ENCODE measurements at places on chromosomes 2 and 18.
A peak's percentile ranks its signal among the peaks of the same experiment; 100 is the strongest.

DNA sequence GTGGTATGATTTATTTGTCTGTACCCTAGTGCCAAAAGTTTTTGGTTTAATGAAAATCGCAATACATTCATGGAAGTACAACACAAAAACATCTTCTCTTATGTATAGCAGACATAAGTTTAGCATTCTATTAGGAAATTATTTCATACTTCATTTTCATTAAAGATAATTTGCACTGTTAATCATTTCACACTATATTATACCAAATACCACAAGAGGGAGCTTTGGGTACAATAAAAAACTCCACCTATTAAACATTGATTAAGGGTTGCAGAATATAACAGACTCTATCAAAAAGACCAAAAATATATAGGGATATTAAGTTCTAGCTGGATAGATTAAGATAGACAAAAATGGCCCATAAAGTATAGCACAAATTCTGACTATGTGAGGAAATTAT is 79.0 kb downstream of the SLC66A3 start:
- DNase-seq = no peak

GRCh38 chr2:98917031-98917471 is 19.0 kb downstream of the CRACDL start:
- no peak for DNase-seq

- DNase-seq = no peak
Measured at GRCh38 chr2:31347319-31347718, 67.2 kb downstream of the XDH start.

- no peak for DNase-seq
Measured at GRCh38 chr2:191421950-191422349, 176.7 kb downstream of the MYO1B start.

GRCh38 chr2:178229927-178230326 is 35.6 kb downstream of the OSBPL6 start:
- DNase-seq = no peak

GRCh38 chr2:47313141-47313691 is 89.7 kb upstream of the MSH2 start:
- DNase-seq = no peak

DNA sequence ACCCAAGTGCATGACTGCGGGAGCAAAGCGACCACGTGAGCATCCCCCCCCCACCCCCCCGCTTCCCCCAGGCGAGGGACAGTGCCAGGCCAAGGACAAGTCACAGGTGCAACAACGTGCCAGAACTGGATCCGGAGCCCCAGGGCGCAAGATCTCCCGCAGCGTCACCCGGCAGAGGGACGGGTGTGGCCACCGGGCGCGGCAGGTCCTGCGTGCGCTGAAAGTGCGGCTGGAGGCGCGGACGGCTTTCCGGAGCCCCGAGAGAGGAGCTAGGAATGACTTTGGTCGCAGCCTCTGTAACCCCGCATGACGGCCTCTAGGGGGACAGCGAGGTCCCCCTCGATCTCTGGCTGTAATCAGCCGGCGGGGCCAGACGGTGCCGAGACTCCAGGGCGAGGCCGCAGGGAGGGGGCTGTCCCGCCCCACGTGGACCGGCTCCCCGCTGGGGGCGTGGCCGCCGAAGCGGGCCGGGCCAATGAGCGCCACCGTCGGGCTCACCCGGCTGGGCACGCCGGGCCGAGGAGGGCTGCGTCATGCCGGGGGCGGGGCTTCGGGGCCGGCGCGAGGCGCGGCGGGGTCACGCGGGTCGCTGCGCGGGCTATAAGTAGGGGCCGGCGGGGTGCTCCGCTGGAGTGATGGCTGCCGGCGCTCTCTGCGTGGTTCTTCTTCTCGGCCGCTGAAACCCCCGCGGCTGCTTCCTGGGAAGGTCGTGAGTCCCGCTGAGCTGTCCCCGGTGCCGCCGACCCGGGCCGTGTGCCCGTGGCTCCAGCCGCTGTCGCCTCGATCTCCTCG is at the start of gene SLC20A1:
Gene SLC20A1, plus strand, starts transcription at position 630 of the 792 bp plus-strand sequence. CDS start 890 bp downstream, outside the sequence.
- peak; percentile 99 for DNase-seq

DNA sequence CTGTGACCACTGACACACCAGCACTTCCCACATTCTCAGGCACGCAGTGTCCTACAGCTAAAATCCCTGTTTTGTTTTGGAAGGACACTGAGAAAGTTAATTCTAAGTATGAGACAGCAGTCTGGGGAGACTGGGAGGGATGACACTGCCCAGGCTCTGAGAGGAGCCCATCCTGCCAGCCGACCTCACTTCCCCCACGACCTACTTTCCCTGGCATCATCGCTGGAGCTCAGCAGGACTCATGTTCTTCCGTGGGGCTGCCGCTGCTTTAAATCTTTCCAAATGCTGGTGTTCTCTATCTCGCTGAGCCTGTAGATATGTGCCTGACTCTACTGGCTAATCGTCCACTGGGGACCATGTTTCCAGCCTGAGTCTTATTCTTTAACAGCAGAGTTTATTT is 68.8 kb upstream of the TMEM200C start:
- DNase-seq = no peak

GRCh38 chr18:74412116-74412880 is 44.8 kb downstream of the DIPK1C start:
- DNase-seq = no peak

- peak; percentile 1 for DNase-seq
Measured at GRCh38 chr18:12656938-12657683, 796 bp downstream of the SPIRE1 start.

DNA sequence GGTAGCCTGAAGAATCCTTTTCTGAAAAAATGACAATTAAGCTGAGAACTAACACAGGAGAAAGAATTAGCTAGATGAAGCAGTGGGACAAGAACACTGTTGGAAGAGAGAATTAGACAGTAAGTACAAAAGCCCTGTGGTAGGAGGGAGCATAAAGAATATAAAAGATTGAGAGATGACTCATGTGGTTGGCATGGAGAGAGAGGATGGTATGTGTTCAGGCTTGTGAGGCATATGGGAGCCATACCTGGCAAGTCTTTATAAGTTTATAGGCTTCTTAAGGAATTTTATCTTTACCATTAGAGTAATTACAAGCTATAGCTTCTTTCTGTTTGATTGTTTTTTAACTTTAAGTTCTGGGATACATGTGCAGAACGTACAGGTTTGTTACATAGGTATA is 325.0 kb downstream of the ARL6IP6 start:
- DNase-seq = no peak

- no peak for DNase-seq
Measured at GRCh38 chr2:164048729-164049128, 312.9 kb upstream of the FIGN start.

- no peak for DNase-seq
Measured at GRCh38 chr2:176533505-176534193, 264.4 kb downstream of the MTX2 start.

GRCh38 chr2:217279140-217279539 is 419.3 kb upstream of the TNP1 start:
- DNase-seq = no peak

DNA sequence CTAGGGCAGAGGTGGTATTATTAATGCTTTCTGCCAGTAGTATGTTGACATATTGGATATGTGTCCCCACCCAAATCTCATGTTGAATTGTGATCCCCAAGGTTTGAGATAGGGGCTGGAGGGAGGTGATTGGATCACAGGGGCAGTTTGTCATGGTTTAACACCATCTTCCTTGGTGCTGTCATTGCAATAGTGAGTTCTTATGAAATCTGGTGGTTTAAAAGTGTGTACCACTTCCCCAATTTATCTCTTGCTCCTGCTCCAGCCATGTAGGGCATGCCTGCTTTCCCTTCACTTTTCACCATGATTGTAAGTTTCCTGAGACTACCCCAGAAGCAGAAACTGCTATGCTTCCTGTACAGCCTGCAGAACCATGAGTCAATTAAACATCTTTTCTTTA is 47.1 kb upstream of the THSD7B start:
- DNase-seq = no peak

- DNase-seq = no peak
Measured at GRCh38 chr2:54510916-54511315, 54.8 kb downstream of the SPTBN1 start.

DNA sequence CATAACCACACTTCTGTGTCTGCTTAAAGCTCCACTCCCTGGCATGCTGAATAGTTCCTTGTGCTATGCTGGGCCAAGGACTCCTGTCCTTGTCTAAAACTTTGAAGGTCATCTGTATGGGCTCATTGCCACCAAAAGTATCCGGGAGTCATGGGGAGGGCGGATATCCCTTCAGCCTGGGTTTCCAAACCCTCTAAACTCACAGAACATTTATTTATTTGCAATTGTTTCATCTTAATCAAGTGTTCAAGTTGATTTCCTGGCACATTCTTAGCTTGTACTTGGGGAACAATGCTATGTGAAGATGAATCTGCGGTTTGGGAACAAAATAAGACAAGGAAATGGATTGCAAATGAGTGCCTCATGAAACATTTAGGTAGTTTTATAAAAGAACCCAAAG is 1.8 kb downstream of the NOSTRIN start:
- DNase-seq = no peak

Data from stimulated activated CD8-positive, alpha-beta memory T cell treated with anti-CD3 and anti-CD28 coated beads, Interleukin-12 subunit alpha, Interleukin-12 subunit beta, amount 100 ng/mL, for 4 hours (primary cell).